ENCODE measurements at places on chromosomes 2 and 18. TPM values are rescaled to one million over a fixed set of nuclear protein-coding genes. Genes with fewer than 3 reads are reported as not detected.

Gene NEU2
- total RNA-seq: not detected

Gene EPHA4
- 35.8 TPM for total RNA-seq

Gene LONRF2
- under 0.01 TPM for total RNA-seq

Gene CENPA
- total RNA-seq: 31.7 TPM

Gene ACAA2
- 56.0 TPM for total RNA-seq

Gene GRP
- total RNA-seq: not detected

Gene ECEL1
- total RNA-seq: under 0.01 TPM

Gene COLEC11
- total RNA-seq: not detected

Gene TMEM200C
- total RNA-seq: not detected

Gene RNF125
- 1.6 TPM for total RNA-seq

Gene LBX2
- total RNA-seq: 3.2 TPM

Gene GKN1
- not detected for total RNA-seq

Gene ME2
- total RNA-seq: 112 TPM

Gene RNF152
- total RNA-seq: 35.0 TPM

Gene ZC3H15
- 122 TPM for total RNA-seq

Gene E2F6
- 13.9 TPM for total RNA-seq

Gene LIMS1
- total RNA-seq: 180 TPM

Gene ALPP
- not detected for total RNA-seq

Gene MORN2
- total RNA-seq: 22.2 TPM

Gene HAAO
- not detected for total RNA-seq

Gene KIF3C
- 19.2 TPM for total RNA-seq

Gene VSNL1
- total RNA-seq: not detected

Gene COBLL1
- total RNA-seq: 30.2 TPM

Gene CCDC102B
- total RNA-seq: 0.93 TPM

Gene SDC1
- total RNA-seq: 1.6 TPM

Gene LOXHD1
- not detected for total RNA-seq

Gene CDK15
- total RNA-seq: not detected

Gene SLC14A1
- total RNA-seq: not detected

Gene TEX51
- total RNA-seq: not detected

Gene LOXL3
- 0.72 TPM for total RNA-seq

Gene UGT1A8
- total RNA-seq: not detected

Gene FLACC1
- 2.3 TPM for total RNA-seq

Gene DCDC2C
- total RNA-seq: not detected
